ENCODE measurements at places on chromosomes 11 and 22.
A peak's percentile ranks its signal among the peaks of the same experiment; 100 is the strongest.

GRCh38 chr22:42955087-42955635, 59.8 kb downstream of the PACSIN2 start:
- DNase-seq, result no peak

DNA sequence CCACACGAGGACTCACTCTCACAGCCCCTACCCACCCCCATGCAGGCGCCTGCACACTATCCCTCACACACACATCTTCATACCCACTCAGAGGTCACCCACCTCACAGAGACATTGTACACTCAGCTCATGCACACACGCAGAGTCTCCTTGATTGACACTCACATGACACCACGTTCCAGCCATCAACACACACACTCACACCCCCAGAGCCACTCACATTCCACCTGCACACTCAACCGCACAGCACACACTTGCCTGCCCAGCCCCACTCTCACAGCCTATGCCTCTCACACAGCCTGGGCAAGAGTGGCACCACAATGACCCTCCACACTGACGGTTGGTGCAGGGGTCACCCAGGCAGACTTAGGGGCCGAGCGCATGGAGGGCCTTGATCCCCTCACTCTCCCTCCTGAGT, 2.2 kb downstream of the SPI1 start:
- no peak for DNase-seq

- DNase-seq, result peak; percentile 97
These were observed at the start of gene SLC2A11 for GRCh38 chr22:23857606-23858483. SLC2A11 (plus strand) TSS chr22:23857875; CDS start chr22:23858000, 125 bp downstream.

GRCh38 chr11:120590472-120590871, 78.9 kb downstream of the GRIK4 start:
- no peak for DNase-seq

DNA sequence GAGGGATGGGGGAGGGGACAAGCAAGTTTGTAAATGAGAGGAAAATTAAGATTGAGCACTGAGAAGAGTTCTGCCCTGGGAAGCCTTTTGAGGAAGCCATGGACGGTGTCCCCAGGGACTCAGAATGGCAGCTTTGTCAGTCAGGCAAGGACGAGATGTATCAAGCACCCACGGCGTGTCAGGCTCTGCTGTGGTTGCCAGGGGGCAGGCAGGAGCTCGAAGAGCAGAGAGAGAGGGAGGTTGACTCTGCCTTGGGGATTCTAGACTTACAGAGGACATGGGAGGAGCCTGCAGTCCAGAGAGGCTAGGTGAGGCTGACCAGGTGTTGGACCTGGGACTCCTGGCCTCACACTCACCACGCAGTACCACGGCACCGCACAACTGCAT, 29.1 kb upstream of the SYT7 start:
- no peak for DNase-seq

DNA sequence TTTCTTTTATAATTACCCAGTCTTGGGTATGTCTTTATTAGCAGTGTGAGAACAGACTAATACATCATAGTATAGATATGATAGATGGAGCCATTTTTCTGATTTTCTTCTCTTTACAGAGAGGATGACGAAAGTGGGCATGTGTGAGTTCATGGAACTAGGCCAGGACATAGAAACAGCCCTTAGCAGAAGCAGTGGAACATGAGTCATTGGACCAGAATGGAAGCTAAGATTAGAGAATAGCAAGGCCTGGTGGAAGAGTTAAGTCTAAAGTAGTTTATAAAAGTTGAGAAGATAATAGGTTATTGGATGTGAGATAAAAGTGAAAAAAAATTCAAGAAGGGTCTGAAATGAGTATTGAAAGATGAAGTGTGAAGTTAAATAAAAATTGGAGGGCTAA, 97.0 kb upstream of the MPPED2 start:
- no peak for DNase-seq

GRCh38 chr11:111631666-111632039, 29.4 kb downstream of the SIK2 start:
- peak; percentile 32 for DNase-seq

DNA sequence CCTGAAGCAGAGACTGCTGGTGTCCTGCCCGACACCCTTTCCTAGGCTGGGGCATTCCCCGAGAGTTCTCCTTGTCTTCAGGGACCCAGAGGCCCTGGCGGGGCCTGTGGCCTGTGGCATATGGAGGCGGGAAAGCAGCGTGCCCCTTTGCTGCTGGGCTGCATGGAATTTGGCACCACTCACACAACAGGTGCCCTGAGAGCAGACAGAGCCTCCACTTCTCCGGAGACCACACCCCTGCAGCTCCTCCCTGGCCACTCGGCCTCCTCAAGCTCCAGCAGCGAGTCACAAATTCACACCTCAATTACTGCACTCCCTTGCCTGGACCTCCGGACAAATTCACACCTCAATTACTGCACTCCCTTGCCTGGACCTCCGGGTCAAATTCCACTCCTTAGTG, 1375.2 kb downstream of the TBC1D22A start:
- DNase-seq, result no peak

GRCh38 chr11:13776134-13776815, 107.8 kb downstream of the FAR1 start:
- peak; percentile 56 for DNase-seq

- no peak for DNase-seq
These were observed 70.1 kb downstream of the MICAL2 start for GRCh38 chr11:12180257-12181205.

DNA sequence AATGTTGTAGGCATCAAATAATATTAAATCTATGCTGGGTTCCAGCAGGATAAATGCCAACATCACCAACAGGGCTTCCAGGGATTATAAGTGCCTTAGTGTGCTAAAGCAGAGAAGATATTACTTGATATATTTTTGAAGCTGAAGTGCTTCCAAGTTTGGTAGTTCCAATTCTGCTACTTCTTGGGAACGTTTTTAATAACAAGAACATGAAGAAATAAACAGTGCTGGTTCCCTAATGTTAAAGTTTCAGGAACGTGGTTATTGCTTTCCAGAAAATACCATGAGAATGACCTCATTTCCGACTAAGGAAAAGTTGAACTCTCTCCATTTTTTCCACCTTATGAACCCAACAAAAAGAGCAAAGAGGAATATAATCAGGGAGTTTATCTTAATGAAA, 4.6 kb upstream of the RNF185 start:
- no peak for DNase-seq

- DNase-seq, result no peak
These were observed 34.9 kb downstream of the SERPIND1 start for GRCh38 chr22:20808844-20809243.

DNA sequence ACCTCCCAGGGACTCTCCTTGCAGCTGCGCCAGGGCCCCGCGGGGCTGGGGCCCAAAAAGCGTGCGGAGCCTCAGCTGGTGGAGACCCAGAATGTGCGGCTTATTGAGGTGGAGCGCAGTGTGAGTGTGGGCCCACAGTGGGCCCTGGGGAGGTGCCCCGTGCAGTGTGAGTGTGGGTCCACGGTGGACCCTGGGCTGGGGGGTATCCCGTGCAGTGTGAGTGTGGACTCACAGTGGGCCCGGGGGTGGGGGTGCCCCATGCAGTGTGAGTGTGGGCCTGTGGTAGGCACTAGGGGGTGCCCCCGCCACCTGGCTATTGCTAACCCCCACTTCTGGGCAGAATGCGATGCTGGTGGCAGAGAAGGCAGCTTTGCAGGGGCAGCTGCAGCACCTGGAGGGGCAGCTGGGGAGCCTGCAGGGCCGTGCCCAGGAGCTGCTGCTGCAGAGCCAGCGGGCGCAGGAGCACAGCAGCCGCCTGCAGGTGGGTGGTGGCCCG, 7.8 kb upstream of the RPS6KA4 start:
- DNase-seq, result no peak

GRCh38 chr11:87600938-87601337, 563.2 kb downstream of the TMEM135 start:
- DNase-seq, result no peak

- DNase-seq, result no peak
These were observed 58.6 kb upstream of the MPEG1 start for GRCh38 chr11:59271247-59271755.

GRCh38 chr22:36762687-36763260, 13.1 kb downstream of the IFT27 start:
- DNase-seq, result no peak

GRCh38 chr11:71223081-71223405, 29.3 kb downstream of the SHANK2 start:
- DNase-seq, result no peak

- no peak for DNase-seq
These were observed 4.9 kb upstream of the FLI1 start for GRCh38 chr11:128688896-128689546.

GRCh38 chr11:76603202-76603601, 67.3 kb downstream of the LRRC32 start:
- no peak for DNase-seq

DNA sequence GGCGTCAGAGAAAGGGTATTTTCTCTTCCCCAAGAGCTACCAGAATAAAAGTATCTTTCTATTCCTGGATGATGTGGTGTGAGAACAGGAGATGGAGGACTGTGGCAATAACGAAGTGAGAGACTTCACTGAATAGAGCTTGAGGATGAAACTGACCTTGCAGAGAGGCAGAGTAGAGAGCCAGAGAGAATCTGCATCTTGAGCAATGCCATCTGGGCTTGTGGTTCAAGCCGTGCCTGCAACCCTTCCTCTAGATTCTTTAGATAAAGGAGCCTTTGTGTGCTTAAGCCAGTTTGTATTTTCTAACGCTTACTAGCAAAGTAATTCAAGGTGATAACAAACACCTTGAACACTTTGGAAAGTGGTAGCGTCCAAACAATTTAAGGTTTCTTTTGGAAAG, 2.2 kb downstream of the ME3 start:
- no peak for DNase-seq

DNA sequence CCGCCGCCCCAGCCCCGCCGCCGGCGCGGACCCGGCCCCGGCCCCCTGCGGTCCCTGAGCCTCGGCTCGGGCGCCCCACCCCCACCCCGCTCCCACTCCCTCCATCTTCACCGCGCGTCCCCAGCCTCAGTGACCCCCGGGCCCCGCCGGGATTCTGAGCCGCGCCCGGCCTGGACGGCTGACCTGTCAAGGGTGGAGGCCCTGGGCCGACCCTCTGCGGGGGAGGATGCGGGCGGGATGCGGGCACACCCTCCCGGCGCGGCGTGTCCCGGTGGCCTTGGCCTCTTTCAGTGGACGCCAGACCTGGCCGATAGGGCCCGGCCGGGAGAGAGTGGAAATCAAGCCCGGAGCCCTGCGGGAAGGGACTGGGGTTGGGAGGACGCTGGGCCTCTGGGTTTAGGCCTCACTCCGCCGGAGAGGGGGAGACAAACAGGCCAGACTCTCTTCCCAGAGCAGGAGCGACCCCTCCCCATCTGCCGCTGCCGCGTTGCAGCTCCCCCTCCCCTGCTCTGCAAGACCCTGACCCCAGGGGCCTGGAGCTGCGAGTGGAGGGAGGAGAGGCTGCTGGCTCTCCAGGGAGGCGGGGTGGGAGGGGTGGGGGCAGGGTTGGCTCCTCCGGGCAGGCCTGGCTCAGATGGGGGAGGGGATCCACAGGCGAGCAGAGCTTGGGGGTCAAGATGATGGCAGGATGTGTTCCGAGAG, 525 bp downstream of the MAPK8IP2 start:
- DNase-seq, result no peak

- DNase-seq, result no peak
These were observed 18.1 kb upstream of the RFPL2 start for GRCh38 chr22:32222991-32223390.

GRCh38 chr11:36258730-36259360, 30.4 kb downstream of the COMMD9 start:
- DNase-seq, result peak; percentile 27

GRCh38 chr11:18802381-18803257, 11.0 kb upstream of the PTPN5 start:
- peak; percentile 56 for DNase-seq

DNA sequence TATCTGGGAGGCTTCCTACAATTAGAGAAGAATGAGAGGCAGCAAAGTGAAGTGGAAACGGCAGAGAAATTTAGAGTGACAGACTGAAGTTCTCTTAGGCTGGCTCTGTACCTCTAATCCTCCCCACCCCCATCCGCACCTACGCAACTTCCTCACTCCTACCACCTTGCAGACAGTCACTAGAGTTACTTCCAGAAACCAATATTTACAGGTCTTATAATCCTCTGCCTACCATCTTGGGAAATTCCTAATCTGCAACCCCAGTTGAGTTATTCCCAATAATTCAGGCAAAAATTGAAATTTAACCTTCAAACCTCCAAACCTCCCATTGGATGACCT, 71.7 kb downstream of the PAK1 start:
- no peak for DNase-seq

- DNase-seq, result peak; percentile 89
These were observed 35.6 kb upstream of the TPBGL start for GRCh38 chr11:75204685-75205563.

DNA sequence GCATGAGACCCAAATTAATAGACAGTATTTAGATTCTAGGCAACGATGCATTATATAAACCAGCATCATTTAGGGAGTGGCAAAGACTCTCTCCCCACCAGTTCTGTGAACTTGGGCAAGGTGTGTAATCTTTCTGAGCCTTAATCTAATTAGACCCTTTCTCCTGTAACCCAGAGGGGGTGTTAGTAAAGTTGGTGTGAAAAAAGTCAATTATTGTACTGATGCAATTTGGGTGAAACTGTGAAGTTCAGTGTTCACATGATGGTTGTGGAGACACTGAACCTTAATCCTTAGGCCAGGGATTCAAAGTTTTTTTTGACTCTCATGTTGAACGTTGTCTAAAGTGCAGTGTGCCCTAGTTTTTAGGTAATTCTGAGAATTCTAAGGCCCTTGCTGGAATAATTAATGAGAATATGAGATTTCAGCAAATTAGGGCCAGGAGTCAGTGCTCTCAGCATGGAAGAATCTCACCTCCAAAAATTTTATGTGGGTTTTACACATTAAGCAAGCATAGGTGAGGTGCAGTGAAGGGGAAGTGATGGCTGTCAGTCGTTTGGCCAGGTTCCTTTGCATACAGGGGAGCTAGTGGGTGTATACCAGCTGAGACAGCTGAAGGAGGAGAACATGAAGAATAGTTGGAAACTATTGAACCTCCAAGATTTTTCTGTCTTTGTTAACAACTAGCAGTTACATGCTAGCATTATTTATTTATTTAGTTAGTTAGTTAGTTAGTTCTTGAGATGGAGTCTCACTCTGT, 94.2 kb downstream of the PTPRJ start:
- no peak for DNase-seq

DNA sequence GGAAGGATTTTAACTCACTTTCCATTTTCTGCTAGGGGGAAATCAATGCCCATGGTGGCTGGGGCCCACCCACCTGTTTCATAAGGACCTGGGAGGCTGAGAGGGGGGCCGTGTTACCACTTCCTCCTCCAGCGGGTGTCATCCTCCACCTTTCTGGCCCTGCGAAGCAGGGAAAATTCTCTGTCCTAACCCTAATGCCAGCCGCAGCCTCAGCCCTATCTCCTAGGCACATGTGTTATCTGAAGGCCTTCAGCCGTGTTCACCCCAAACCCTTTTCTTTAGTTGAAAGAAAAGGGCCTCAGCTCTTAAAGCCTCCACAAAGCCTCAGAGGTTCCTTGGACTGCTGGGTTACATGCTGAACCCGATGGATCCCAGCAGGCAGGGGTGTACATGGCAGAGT, 55.4 kb upstream of the NECTIN1 start:
- no peak for DNase-seq

All from activated CD8-positive, alpha-beta T cell treated with anti-CD3 and anti-CD28 coated beads, Interleukin-2, amount 10 ng/mL, durations not matched to agents 7 days and 5 days (primary cell).